Thoracic aorta (tissue), 2 donors: ENCODE measurements at places on chromosomes 7 and 10. TPM values are rescaled to one million over a fixed set of nuclear protein-coding genes. Genes with fewer than 3 reads are reported as not detected.

Gene CUEDC2
- total RNA-seq = 40.8 TPM

DNA sequence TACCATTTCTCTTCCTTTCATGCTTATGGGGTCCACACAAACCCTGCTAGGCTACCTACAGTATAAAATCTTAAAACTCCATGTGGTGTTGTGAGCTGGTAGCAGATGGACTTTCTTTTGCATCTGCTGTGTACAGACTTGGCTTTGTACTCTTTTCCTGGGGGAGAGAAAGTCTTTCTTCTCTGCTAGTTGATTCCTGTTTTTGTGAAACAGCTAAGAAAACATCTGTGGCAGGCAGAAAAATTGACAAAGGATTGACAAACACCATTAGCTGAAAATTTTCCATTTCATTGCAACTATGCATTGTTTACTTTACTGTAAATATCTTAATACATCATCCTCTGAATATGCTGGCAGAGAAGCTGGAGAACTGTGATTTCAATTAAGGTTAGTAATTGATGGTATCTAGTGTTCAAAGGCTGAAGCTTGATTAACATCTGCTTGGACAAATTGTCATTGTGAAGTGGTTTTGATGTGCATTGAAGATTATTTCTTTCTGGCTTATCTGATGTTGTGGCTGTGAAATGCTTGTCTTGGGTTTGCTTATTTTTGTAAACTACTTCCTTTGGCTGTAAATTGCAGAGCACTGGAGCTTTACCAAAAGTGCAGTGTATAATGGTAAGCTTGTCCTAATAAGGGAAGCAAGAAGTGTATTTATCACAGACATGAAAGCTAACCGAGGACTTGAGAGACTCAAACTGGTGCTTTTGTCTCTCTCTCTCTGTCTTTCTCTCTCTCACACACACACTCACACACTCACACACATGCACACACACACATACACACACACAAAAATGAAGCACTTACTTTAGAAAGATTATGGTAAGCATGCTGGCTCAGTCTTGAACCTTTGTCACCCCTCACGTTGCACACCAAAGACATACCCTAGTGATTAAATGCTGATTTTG is at the start of gene FOXP2:
Gene FOXP2, plus strand, starts transcription at position 660 of the 908 bp plus-strand sequence. CDS start 11,697 bp downstream, outside the sequence.
- no peak for DNase-seq
- H3K4me3 ChIP-seq = peak within 1 kb of the TSS; percentile 69
- no peaks in the 10 kb centered on the region for H3K27me3 ChIP-seq
- H3K36me3 ChIP-seq = no peaks in the 10 kb centered on the region

DNA sequence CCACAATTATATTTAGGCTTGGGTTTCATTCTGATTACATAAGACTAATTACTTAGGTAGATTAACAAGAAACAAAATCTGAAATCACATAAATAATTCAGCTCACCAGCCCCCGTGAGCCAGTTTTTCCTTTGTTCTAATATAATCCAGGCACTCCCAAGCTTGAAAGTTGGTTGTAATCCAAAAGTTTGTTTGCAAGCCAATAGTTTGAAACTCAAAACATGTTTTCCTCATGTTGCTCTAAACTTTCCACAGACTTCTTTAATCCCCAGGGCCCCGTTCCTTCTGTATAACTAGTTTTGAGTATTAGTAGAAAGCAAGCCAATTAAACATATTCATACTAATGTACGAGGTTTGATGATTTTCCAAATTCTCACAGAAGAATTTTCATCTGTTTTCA is 56.1 kb downstream of the SP8 start:
- no peak overlapping the region for H3K4me3 ChIP-seq
- H3K27me3 ChIP-seq = no peaks in the 10 kb centered on the region
- no peaks in the 10 kb centered on the region for H3K36me3 ChIP-seq
- no peak for DNase-seq
- H3K27ac ChIP-seq = no peak overlapping the region

Gene SHLD2
- total RNA-seq = 28.9 TPM

- peak overlapping the region; percentile 12 for H3K4me3 ChIP-seq
- no peaks in the 10 kb centered on the region for H3K27me3 ChIP-seq
- DNase-seq = no peak
- no peak overlapping the region for H3K27ac ChIP-seq
- no peaks in the 10 kb centered on the region for H3K36me3 ChIP-seq
These were observed 716.5 kb downstream of the INHBA start for GRCh38 chr7:40986351-40986873.

- H3K4me1 ChIP-seq = peaks cover 25% of the 10 kb centered on the region
- H3K27me3 ChIP-seq = no peaks in the 10 kb centered on the region
- no peaks in the 10 kb centered on the region for H3K36me3 ChIP-seq
These were observed 35.8 kb upstream of the GRID1 start for GRCh38 chr10:86402283-86402941.

DNA sequence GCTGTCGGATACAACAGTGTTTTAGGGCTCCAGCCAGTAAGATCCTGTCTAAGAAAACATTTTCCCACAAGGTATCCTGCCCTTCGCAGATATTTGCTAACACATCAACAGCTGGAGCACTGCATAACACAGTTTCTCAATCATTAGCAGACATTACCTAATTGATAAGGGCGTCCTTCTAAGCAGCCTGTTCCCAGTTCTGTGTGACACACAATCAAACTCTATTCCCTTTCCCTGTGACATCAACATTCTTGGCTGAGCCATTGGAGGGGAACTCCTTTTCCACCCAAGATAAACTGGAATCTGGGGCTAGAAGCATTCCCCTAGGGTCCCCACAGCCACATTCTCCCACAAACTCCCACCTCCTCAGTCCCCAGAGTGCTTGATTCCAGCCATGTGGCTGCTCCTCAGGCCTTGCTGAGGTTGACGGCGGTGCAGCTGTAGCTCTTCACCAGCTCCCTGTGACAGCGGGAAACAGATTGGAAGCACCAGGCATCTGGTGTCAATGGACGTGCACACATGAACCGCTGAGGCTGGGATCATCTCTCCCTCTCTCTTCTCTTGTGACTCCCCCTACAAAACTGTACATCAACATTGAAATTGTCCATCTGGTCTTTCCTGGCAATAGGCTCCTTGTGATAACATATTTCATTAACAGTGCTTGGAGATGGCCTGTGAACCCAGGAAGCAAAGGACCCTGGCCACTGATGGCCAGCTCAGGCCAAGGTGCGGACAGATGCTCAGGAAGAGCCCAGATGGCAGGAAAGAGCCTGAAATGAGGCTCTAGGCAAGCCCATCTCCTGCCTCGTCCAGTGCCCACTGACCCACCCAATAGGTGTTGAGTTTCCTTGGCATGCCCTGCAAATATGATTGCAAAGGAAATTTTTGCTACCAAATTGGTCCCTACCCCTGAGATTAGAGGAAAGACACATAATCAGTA is 131.1 kb upstream of the TBX20 start:
- no peak overlapping the region for H3K4me3 ChIP-seq
- no peak for DNase-seq
- no peak overlapping the region for H3K27ac ChIP-seq
- no peaks in the 10 kb centered on the region for H3K4me1 ChIP-seq
- H3K27me3 ChIP-seq = no peaks in the 10 kb centered on the region
- no peaks in the 10 kb centered on the region for H3K36me3 ChIP-seq

DNA sequence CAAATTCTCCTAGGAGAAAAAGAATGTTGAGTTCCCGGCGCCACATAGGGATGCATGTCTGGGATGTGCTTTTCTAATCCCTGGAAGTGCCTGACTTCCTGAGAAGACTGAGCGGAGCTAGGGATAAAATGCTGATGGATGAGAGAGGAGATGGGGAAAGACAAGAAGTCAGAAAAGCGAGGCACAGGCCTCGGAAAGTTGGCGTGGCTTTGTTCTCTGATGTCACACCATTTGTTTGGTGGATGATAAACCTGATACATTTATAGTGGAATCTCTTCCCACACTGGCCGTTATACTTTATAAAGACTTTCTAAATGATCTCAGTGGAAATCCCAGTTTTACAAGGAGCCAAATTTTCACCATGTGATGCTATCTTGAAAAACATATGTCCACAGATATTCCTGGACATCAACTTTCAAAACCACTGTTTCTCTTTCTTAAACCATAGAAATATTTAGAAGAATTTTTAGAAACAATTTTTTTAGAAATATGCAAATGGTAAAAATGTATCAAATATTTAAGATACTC is 188.8 kb upstream of the SVIL start:
- no peaks in the 10 kb centered on the region for H3K27me3 ChIP-seq
- no peak overlapping the region for H3K4me3 ChIP-seq
- peaks cover 37% of the 10 kb centered on the region for H3K4me1 ChIP-seq
- no peak overlapping the region for H3K27ac ChIP-seq
- DNase-seq = no peak
- H3K36me3 ChIP-seq = no peaks in the 10 kb centered on the region

DNA sequence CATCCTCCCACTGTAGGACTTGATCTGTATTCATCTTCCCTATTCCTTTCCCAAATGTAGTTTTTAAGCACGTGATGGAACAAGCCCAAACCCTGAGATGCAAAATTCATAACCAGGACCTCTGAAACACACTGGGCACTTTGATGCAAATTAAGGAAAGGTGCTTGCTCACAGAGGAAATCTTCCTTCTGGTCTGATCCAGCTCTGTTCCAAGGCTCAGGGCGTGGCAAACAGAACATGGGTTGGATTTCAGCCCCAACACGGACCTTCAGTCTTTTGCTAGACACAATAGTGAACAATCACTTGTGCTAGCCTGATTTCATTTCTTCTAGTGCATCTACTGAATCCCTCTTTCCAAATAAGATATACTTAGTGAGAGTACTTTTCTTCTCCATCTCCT is 27.9 kb downstream of the PON3 start:
- H3K27me3 ChIP-seq = no peaks in the 10 kb centered on the region
- H3K4me1 ChIP-seq = no peaks in the 10 kb centered on the region
- H3K4me3 ChIP-seq = no peak overlapping the region
- no peaks in the 10 kb centered on the region for H3K36me3 ChIP-seq
- no peak overlapping the region for H3K27ac ChIP-seq

GRCh38 chr10:10662716-10663408 is 354.8 kb upstream of the CELF2 start:
- H3K27me3 ChIP-seq = no peaks in the 10 kb centered on the region
- H3K27ac ChIP-seq = no peak overlapping the region
- H3K4me3 ChIP-seq = no peak overlapping the region
- H3K4me1 ChIP-seq = peaks cover 34% of the 10 kb centered on the region
- DNase-seq = no peak
